Thoracic aorta (tissue), 2 donors: ENCODE measurements at places on chromosomes 7 and 10.

DNA sequence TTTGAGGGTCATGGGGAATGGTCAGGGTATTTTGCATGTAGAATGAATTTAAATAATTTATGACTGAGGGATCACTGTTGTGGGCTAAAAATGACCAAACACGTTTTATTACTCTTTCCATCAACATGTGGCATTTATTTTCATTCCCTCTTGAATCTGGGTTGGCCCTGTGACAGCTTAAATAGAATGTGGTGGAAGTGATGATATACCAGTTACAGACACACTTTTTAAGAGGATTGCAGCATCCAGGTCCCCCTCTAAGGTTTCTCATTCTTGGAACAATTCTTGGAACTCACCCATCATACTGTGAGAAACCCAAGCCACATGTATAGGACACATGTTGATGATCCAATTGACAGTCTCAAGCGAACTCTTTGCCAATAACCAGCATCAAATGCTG is 272.4 kb downstream of the ETV1 start:
- DNase-seq: no peak

DNA sequence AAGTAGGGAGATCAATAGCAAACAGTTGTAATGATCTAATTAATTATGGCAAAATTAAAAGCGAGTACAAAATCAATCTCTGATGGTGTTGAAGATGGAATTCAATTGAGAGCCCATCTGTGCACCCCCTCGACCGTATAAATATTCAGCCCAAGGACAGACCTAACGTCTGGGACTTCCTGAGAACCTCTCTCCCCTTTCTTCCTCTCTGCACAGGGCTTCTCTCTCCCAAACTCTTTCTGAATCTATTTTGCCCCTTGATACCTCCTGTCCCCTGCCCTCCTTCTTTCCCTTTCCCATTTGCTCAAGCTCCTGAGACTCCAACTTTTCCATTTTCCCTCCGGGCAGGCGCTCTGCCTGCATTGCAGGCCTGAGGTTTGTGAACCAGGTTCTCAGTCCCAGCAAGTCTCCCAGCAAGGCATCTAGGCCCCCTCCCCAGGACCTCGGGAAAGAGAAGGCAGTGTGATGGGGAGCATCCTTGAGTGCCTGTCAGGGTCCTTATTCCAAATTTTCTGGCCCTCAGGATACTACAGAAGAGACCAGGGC is 8.5 kb upstream of the PAX2 start:
- DNase-seq: no peak

DNA sequence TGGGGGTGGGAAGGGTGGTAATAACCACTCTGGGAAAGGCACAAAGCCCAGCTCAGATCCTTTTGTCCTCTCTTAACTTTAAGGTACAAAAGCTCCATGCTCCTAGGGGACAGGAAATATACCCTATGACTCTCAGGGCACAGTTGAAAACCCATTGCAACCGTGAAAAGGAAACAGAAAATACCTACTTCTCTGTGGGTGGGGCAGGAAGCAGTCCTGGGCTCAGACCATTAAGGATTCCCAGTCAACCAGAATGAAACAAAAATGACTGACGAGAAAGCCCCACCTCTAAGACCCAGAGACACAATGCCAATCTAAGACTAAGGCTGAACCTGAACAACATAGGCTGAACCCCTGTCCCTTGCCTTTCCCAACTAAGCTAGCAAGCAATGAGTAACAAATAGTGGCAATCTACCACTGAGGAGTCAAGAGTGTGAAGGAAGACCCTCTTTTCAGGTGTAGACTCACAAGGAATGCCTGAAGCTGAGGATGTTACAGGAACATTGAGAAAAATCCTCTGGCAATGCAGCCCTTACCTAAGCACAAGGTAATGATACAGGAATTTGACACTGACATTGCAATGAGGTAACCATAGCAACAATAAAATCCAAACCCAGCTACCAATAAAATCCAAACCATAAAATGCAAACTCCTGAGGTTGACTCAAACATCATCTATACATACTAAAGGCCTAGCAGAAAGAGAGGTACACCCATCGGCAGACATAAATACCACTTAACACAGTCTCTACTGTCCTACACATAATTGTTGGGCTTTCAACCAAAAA is 380.1 kb downstream of the HPSE2 start:
- no peak for DNase-seq

- no peak for DNase-seq
These were observed 196.2 kb downstream of the TAX1BP1 start for GRCh38 chr7:27936047-27936767.
